ENCODE measurements at places on chromosomes 2 and 18. TPM values are rescaled to one million over a fixed set of nuclear protein-coding genes. Genes with fewer than 3 reads are reported as not detected.

The EIF2B4 gene
- total RNA-seq: 36.5 TPM

The ANKRD53 gene
- not detected for total RNA-seq

The ABHD1 gene
- 0.76 TPM for total RNA-seq

The NAT8 gene
- total RNA-seq: not detected

The LIMS1 gene
- 104 TPM for total RNA-seq

The CFAP65 gene
- total RNA-seq: not detected

The SGPP2 gene
- total RNA-seq: 20.3 TPM

The CCDC68 gene
- not detected for total RNA-seq

All from activated CD4-positive, alpha-beta memory T cell treated with anti-CD3 and anti-CD28 coated beads for 36 hours (primary cell).